ENCODE measurements at places on chromosomes 5 and 9. TPM values are rescaled to one million over a fixed set of nuclear protein-coding genes. Genes with fewer than 3 reads are reported as not detected.

ARID3C gene
- total RNA-seq, result 0.20 TPM

SLC36A3 gene
- not detected for total RNA-seq

IL11RA gene
- 5.4 TPM for total RNA-seq

SPINK7 gene
- not detected for total RNA-seq

WNT8A gene
- not detected for total RNA-seq

AOPEP gene
- total RNA-seq, result 132 TPM

GNA14 gene
- not detected for total RNA-seq

CD274 gene
- 2.1 TPM for total RNA-seq

TAL2 gene
- total RNA-seq, result 0.45 TPM

PCDHB6 gene
- total RNA-seq, result 0.88 TPM

FOXD4L6 gene
- total RNA-seq, result not detected

C5orf63 gene
- total RNA-seq, result 4.0 TPM

MAMDC4 gene
- 3.4 TPM for total RNA-seq

SAXO1 gene
- total RNA-seq, result not detected

NUTM2F gene
- total RNA-seq, result not detected

ANKRD34B gene
- total RNA-seq, result 0.05 TPM

CDX1 gene
- not detected for total RNA-seq

FAM153A gene
- total RNA-seq, result not detected

GZMA gene
- total RNA-seq, result not detected

HAPLN1 gene
- not detected for total RNA-seq

IL13 gene
- not detected for total RNA-seq

ITGA2 gene
- total RNA-seq, result 13.9 TPM

MACIR gene
- total RNA-seq, result 18.0 TPM

SLC6A18 gene
- total RNA-seq, result not detected

Measured in A549 treated with dexamethasone at 1 μM for 4 hours (cell line).